ENCODE measurements at places on chromosomes 1 and 21.

DNA sequence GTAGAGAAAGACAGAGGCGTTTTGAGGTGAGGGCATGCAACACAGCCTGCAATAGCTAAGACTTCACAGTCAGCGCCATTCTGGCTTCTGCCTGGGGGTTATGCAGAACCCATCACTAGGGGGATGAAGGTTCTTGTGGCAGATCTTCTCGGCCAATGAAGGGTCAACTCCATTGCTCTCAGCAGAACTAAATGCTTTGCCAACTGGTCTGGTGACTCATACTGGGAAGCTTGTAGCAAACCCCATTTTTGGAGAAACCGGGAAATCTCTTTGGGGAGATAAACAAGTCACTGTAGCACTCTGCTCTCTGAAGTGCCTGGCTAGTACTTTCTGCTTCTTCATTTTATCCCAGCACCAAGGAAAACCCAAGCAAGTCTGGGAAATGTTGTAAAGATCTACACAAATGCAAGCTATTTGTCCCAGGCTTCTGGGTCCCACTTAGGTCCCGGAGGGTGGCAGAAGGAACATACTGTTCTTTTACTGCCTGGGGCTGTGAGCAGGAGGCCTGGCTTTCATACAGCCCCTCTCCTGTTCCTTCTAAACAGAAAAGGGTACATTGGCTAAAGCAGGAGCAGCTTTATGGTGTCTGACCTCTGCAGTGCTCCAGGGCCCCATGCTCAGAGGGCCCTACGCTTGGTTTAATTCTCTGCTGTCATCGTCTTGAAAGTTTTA lies 28.8 kb downstream of the SHISA4 start:
- no peak for DNase-seq

DNA sequence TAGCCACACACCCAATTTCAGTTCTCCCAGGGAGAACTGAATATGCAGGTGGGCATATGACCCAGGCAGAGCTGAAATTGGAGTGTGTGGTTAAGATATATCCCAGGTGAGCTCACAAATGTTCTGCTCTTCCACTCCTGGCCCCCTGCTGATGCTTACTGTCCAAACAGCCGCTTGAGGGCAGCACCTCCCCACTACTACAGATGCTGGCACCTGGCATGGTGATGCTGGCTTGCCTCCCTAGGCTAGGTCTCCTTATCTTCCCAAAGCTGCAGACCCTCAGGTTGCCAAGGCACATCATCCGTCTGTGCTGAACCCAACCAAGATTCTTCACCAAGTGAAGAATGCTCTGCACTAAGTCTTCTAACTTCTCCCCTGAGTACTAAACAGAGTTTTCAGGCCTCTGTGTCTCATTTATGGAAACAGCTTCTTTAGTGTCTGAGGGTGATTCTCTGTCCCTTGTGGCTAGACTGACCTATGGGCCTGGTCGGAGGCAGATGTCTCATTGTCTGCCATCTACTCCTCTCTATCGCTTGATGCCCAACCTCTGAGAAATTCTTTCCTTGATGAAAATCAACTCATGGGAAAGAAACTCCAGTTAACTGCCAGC lies 27.2 kb downstream of the XCL1 start:
- peak; percentile 47 for DNase-seq

DNA sequence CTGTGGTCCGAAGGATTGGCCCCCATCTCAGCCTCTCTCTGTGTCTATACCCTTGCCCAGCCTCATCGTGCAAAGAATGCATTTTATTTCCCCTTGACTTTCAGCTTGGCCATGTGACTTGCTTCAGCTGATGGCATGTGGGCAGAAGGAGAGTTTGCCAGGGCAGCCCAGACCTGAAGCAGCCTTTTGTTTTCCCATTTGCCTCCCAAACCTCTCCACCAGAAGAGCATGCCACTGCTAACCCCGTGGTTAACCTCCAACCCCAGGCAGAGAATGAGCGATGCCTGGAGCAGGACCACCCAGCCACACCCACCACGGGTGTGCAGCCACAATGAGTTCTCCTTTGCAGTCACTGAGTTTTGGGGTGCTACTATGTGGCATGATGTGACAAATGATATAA lies 136.4 kb downstream of the SETD4 start:
- DNase-seq = no peak

GRCh38 chr1:59238333-59238934 lies 58.5 kb upstream of the FGGY start:
- no peak for DNase-seq

- DNase-seq = no peak
These were observed 73.4 kb downstream of the CEP350 start for GRCh38 chr1:180027949-180028445.

- DNase-seq = no peak
These were observed 5.4 kb upstream of the SLAMF9 start for GRCh38 chr1:159959451-159959850.

- DNase-seq = no peak
These were observed 7.9 kb downstream of the H6PD start for GRCh38 chr1:9242338-9242969.

DNA sequence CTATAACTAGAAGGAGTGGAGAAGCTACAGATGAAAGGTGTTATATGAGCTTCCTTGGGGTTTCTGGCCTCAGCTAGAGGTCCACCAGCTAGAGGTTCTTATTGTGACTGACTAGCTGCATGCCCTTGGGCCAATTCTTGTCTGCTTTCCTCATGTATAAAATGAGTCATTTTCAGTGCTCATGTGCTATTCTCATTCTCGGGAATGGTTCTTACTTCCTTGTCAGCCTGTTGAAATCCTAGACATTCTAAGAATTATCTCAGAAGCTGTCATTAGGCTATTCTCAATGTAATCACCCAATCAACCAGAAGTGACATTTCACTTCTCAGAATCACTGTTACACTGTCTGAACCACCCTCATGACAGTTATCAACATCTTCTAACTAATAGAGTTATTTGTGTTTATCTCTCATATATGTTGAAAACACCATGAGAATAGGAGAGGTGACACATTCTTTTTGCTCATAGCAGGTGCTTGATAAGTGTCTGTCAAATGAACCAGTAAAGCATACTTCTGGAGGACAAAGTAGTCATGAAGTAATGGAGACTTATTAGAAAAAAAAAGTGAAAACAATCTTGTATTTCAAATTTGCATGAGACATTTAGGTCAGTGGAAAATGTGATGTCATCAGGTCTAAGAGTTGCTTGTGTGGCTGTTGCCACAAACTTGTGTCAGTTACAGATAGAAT lies 122.8 kb upstream of the IVNS1ABP start:
- no peak for DNase-seq

- DNase-seq = no peak
These were observed 16.1 kb upstream of the KCNE1 start for GRCh38 chr21:34528131-34528561.

- DNase-seq = no peak
These were observed 287.5 kb upstream of the DAB1 start for GRCh38 chr1:57711326-57711725.

DNA sequence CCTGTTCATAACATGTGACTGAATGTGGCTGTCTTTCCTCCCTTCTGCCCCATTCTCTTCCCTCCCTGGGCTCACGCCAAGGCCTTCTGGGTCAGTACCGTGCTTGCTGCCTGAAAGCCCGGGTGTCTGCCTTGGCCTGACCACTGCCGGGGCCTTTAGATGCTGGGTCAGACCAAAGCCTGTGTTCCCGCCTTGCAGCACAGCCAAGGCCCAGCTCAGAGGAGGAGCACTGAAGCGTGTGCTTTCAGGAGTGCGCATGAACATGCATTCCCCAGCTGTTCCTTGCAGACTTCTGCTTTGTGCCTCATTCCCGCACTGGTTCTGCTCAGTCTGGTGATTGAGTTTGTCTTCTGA lies 27.0 kb upstream of the SARS1 start:
- no peak for DNase-seq

GRCh38 chr1:65434760-65435159 lies 14.3 kb downstream of the LEPR start:
- no peak for DNase-seq
